AML-193 (cell line): ENCODE measurements at places on chromosomes 6 and 20.

DNA sequence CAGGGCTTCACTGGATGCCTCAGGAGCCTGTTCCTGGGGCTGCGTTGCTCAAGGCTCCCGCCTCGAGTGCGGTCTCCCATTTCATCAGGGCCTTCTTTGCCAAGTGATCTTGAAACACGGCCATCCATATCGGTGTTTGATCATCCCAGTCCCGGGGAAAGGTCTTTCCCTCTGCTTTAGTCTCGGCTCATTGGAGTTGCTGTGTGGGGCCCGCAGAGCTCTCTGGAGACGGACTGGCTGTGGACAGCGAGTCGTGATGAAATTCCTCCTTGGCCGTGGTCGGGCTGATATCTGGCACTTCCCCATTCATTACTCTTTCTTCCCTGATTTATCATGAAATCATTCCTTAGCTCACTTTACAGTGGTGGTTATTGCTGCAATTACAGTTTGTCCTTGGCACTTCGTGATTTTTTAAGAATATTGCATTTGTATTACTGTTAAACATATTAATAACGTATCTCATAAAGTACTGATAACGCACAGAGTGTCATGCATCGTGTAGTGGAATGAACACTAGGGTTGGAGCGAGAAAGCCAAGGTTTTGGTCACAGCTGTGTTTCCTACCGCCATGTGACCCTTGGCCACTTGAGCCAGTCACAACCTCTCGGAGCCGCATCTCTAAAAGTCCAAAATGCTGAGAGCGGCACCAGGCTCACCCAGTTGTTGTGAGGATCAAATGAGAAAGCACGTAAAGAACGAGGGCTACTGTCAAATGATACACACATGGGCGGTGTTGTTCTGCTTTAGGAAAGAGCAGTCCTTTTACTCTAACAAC is 71.8 kb downstream of the MTHFD1L start:
- no peak for DNase-seq

DNA sequence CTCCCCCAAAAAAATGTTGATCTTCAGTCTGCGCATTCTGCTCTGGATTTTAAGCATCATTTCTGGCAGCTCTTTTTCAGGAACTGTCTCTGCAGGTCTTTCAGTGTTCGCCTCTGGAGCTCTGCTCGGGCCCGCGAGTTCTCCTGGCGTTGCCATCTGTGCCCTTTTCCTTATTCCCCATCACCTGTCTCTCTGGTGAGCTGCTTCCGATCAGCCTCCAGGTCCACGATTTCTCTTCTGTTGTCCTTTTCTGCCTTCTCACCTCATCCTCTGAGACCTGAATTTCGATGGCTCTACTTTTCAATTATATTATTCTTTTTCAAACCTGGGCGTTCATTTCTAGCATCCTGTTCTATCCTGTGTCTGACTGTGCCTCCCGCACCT is 590 bp upstream of the MAP1LC3A start:
- DNase-seq, result no peak

DNA sequence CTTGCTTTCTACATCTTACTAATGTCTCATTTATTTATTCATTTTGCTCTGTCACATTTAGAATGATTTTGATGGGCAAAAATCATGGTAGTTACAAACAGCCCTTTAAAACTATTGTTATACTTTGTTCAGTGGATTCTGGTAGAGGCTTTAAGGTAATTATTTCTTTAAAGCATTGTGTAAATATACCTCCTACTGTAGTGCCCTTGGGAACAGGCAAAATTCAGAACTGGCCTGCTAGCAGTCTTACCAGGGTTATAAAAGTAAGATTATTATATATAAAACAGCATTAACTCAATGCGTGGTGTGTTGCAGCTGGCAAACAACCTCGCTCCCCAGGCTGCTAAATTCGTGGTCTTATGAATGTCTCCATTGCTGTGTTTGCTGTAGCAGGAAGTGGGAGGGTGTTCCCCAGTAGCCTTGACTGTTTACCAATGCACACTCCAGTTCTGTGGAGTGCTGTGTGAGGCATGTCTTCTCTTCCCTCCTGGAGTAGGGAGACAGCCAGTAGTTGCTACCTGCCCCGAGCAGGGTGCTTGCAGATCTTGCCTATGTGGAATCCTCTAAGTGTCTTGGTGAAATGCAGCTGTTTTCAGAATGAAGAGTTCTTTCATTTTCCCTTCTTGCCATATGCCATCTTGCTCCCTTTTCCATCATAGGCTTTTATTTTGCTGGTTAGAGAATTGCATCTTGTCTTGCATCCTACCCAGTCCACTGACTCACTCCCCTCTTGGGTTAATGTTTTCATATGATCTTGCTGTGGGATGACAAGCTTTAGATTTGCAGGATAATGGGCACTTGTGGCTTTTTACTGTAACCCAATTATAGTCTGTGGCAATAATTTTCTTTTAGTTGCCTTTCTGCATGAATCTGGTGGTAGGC is 45.3 kb downstream of the IGF2R start:
- DNase-seq, result no peak

GRCh38 chr6:111844921-111845320 is 28.3 kb downstream of the FYN start:
- no peak for DNase-seq

- DNase-seq, result no peak
Observed at GRCh38 chr20:56412949-56413348, 889 bp downstream of the CASS4 start.
